ENCODE measurements at places on chromosomes 12 and 14.

DNA sequence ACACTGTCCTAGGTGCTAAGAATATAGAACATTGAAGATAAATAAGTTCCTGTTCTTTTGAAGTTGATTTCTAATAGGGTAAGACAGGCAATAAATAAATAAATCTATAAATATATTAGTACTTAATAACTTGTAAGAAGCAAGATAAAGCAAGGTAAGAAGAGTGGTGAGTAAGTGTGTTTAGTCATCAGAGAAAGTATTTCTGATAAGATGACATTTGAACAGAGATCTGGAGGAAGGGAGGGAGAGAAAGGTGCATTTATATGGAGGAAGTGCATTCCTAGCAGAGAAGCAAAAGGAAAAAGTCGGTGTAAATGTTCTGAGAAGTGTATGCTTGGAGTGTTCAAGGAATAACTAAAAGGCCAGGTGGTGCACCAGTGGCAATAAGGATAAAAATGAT lies 184.4 kb upstream of the GRIP1 start:
- no peak for DNase-seq

DNA sequence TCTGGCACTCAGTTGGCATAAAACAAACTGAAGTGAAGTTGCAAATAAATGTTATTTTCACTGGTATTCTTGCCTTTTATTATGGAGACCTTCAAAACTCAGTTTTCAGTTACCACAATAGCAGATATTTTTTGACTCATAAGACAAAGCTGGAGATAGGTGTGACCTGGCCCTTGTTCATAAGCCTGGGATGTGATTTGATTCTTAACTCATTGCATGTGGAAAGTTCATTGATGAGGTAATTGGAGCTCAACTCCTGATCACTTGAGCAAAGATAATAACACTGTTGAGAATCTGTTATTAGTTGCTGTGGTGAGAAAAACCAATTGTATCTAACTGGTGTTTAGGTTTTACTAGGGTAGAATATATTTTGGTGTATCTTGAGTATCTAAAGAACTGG lies 105.1 kb downstream of the AEBP2 start:
- DNase-seq: no peak

- DNase-seq: no peak
These were observed 69.9 kb downstream of the SERPINA3 start for GRCh38 chr14:94682061-94682516.

DNA sequence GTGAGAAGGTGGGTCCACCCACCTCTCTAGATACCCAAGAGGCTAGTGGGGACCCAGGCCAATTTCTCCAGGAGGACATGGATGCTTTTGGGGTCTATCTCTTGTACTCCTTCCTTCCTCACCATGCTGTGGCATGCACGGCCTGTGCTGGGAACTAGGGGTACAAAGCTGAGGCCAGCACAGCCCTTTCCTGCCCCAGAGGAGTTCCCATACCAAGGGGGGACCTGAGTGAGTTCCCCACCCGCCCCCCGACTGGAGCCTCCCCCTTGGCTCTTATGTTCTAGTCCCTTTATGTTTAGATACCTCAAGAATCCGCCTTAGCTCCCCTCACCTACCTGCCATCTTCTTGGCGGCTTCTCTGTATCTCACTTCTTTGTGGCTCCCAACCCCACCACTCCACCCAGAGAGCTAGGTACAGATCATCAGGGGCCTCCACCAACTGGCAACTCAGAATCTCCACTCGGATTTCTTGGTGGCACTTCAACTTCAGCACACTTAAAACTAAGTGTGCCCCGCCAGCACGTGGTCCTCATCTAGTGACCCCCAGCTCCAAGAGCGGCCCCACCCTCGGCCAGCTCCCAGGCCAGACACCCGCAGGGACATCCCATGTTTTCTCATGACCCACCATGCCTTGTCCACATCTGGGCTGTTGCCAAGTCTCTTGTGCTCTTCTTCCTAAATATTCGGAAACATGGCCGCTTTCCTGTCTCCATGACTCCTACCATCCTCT lies 115.2 kb upstream of the RTL1 start:
- no peak for DNase-seq

GRCh38 chr12:111024205-111024801 lies 103.9 kb upstream of the MYL2 start:
- DNase-seq: peak; percentile 60

- no peak for DNase-seq
These were observed 319.2 kb upstream of the PRICKLE1 start for GRCh38 chr12:42908712-42909111.

GRCh38 chr12:77925536-77926108 lies 94.9 kb downstream of the NAV3 start:
- DNase-seq: peak; percentile 22

- DNase-seq: peak; percentile 6
These were observed 95.2 kb upstream of the PCED1B start for GRCh38 chr12:46983959-46984841.

GRCh38 chr12:108955225-108955835 lies 65.5 kb downstream of the SVOP start:
- no peak for DNase-seq

DNA sequence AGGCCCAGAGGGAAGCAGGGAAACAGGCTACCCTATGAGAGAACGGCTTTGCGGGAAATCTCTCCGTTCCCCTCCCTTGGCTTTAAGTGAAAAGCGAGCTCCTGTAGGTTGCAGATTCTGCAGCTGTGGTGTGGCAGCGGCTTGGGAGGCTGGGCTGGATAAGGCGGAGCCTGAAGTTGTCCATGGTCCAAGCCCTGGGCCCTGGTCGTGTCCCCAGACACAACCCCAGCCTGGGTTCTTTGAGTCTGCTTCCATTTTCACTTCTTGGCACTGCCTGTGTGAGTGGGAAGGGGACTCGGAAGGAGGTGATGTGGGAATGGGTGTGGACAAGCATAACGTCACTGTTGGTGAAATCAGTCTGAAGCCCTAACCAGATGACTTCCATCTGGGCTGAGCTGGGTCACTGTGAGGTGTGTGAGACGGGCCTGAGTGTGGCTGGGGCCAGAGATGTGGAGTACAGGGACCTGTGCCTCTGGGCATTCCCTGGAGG lies 43.0 kb upstream of the CTDSP2 start:
- DNase-seq: no peak

- no peak for DNase-seq
These were observed 53.1 kb downstream of the TGFB3 start for GRCh38 chr14:75928690-75929181.

GRCh38 chr12:87253157-87253556 lies 776.0 kb downstream of the C12orf50 start:
- no peak for DNase-seq

GRCh38 chr14:104786091-104786586 lies 9.4 kb downstream of the AKT1 start:
- DNase-seq: no peak

- no peak for DNase-seq
These were observed 7.2 kb upstream of the P2RX4 start for GRCh38 chr12:121202407-121203355.

DNA sequence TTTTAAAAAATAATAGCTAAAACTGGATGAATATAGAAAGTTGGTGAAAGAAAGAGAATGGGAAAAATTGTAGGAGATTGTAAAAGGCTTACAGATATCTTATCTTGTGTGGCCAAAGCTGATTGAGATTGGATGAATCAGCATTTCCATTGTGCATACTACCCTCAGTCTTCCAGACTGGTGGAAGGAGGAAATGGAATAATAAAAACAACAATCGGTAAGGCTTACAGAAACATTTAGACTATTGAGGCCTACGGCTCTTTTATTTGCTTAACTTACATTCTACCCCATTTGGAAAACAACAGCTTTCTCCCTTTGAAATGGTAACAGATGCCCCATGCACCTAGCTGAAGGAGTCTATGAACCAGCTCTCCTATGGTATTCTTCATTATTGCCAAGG lies 129.8 kb downstream of the PTPRB start:
- DNase-seq: no peak

DNA sequence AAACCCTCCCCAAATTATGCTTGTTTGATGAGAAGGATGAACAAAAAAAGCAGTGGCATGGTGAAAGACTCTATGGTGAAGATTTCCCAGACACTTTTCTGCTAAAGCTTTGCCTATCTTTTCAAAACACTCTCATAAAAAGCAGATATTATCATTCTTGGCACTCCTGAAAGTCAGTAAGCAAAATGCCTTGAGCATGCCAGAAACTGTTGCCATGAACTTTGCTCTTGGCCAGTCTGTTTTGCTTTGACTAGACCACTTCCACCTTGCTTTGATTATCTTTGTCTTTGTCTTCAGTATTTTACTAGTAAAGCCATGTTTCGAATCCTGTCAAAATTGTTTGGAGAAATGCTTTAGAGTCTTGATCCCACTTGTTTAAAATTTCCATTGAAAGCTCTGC lies 110.4 kb downstream of the CNTN1 start:
- no peak for DNase-seq

DNA sequence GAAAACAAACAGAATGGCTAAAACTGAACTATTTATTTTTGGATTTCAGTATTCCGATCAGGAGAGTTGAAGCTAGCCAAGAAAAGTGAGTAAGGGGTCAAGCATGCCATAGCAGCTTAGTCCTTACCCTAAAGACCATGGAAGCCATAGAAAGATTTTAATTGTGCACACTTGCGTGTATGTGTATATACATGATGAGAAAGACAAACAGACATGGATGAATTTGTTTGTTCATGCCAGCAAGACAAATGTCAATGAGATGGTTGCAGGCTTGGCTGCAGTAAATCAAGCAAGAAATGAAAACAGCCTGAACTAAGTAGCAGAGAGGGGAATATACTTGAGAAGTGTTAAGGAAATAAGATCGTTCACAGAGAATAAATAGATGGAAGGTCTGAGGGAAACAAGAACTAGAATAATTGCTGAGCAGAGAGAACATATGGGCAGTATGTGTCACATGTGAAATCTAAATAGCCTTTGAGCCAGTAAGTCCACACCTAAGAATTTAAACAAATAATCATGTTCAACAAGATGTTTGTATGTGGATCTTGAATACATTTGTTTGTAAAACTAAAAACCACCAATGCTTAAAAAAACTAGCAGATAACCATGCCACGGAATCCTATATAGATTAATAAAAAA lies 14.8 kb downstream of the SNW1 start:
- no peak for DNase-seq

DNA sequence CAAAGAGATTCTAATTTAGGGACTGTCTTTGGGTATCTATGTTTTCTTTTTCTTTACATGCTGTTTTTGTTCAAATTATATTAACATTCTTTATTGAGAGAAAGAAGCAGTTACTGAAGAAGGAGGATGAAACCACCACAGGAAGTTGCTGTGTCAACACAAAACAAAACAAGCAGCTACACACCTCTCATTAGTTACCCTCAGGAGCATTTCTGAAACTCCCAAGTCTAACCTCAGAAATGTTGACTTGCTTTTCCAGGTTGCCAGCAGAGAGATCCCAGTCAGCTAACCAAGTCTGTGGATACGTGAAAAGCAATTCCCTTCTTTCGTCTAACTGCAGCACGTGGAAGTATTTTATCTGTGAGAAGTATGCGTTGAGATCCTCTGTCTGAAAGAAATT lies 33.5 kb downstream of the CLEC1A start:
- no peak for DNase-seq

- no peak for DNase-seq
These were observed 184.5 kb upstream of the DAAM1 start for GRCh38 chr14:59004012-59004411.

- no peak for DNase-seq
These were observed 199.9 kb upstream of the PWP1 start for GRCh38 chr12:107485731-107486130.

GRCh38 chr14:64715146-64715627 lies 11.0 kb downstream of the PLEKHG3 start:
- no peak for DNase-seq

DNA sequence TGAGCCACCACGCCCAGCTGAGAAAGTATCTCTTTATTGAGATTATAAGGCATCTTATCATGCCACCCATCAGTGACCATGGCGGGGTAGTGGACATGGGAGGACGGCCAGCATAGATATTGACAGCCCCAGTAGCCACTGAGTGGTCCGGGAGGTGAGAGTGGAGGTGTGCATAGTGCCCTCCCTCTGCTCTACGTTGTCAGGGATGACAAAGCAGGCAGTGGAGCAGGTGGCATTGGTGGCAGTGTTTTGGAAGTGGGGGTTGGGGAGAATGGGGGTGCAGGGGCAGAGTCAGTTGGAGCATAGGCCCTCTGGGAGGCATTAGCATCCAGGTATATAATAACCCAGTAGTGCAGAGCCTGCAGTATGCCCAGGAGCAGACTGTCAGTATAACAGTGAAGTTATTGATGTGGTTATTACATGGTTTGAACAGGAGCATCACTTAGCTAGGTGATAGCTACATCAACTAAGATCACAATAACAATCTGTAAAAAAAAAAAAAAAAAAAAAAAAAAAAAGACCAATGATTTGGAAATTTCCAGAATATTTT lies 41.1 kb downstream of the GNG2 start:
- DNase-seq: no peak

DNA sequence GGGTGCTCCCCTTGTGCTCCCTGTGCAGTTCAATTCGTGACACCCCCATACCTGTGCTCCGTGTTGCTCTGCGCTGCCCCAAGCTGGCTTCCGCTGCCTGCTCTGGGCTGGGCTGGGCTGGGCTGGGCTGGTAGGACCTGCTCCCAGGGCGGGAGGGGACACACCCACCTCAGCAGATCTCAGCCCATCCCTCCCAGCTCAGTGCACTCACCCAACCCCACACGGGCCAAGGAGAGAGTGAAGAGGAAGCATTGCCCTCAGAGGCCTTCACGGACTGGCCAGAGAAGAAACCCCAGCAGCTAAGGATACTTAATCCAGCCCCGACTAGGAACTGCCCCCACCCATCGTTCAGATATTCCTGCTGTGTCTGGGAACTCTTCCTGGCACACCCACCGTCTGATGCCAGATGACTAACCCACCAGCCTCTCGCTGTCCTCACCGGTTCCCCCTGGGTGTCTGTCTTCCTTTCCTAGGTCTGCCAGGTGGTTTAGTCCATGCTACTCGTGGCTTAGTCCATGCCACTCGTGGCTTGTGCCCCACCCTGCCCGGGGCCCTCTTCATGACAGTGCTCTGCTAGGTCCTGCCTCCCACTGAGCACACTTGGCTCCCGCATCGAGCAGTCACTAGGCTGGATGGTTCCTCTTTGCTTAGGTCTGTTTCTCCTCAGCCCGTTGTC lies at the start of gene LPAR5:
Gene LPAR5 (minus strand): TSS at position 104 of the 676 bp plus-strand sequence. CDS start 14,711 bp downstream, outside the sequence.
- DNase-seq: no peak

DNA sequence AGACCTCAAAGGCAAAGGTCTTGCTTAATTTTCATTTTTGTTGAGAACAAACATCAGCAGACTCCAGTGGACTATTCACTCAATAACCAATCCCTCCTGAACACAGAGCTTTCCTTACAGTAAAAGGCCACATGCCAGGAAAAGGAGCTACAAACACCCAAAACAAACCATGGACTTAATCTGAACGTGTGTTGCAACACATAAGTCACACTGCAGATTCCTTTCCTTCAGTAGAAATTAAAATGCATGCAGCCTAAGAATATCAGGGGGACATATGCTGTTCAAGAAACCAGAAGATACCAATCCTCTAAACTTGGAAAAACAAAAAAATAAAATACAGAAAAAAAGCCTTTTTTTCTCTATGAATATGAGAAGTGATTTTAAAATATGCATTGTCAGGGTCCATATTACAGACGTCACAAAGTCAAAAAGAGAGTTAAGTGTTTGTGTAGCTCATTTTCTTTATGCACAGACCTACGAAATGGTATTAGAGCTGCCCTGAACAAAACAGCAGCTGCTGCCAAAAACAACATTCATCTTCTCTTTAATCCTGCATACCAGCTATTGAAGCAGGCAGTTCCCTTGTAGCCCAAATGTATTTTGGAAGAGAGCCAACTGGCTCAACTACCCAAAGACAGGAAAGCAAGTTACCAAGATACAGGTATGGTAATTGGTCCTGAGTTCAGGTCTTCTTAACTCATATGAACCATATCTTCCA lies 26.2 kb downstream of the KITLG start:
- DNase-seq: no peak

GRCh38 chr14:65373671-65374039 lies 38.9 kb upstream of the FUT8 start:
- no peak for DNase-seq

- no peak for DNase-seq
These were observed 28.0 kb upstream of the LUM start for GRCh38 chr12:91139286-91139685.

Measured in GM12891 (cell line).